H54 (cell line): ENCODE measurements at places on chromosomes 1 and 21.
A peak's percentile ranks its signal among the peaks of the same experiment; 100 is the strongest.

GRCh38 chr1:162215902-162216301 lies 146.4 kb downstream of the NOS1AP start:
- no peak for DNase-seq

GRCh38 chr1:200520735-200521134 lies 99.8 kb downstream of the KIF14 start:
- no peak for DNase-seq

GRCh38 chr1:44608141-44608540 lies 66.1 kb downstream of the TMEM53 start:
- no peak for DNase-seq

DNA sequence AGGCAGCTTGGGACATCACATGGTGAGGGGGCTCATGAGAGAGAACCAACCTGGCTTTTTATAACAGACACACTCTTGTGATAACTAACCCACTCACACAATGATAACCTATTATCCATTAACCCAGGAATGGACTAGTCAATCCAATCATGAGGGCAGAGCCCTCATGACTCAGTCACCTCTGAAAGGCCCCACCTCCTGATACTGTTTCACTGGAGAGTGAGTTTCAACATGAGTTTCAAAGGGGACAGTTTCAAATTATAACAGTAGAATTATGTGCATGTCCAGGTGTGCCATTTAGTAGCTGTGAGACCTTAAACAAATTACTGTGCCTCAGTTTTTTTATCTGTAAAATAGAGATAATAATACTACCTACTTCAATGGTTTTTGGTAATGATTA lies 47.6 kb upstream of the PPP2R5A start:
- no peak for DNase-seq

DNA sequence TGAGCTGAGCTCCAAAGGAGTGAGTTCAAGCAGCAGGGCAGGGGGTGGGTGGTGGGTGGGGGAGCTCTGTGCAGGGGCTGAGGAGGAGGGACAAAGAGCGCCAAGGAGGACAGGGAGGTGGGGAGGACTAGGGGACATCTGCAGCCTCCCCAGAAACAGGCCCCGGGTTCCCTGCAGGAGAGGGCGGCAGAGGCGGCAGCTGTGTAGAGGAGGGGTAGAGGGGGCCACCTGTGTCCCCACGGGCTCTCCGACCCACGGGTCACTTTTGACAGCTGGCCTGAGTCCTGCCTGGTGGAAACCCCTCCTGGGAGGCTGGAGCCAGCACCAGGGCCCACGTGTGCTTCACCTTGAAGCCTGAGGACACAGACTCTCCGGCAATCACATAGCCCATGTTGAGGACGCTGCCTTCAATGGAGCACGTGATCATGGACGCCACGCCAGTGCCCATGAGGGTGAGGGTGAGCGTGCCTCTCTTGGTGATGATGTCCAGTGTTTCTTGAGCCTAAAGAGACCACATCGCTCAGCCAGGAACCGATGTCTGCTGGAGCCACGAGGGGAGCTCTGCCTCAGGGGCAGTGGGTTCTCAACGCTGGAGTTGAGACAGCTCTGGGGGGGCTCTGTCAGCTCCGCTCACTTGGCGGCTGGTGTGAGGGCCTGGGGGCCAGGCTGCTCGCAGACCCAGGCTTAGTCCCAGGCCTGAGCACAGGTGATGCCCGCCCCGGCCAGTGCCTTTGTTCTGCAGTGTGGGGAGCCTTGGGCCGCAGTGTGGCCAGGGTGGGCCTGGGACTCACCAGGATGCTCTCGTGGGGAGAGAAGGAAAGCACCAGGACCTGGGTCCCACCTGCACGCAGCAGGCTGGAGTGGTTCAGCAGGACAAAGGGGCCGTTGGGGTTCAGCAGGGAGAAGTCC lies 6.6 kb upstream of the TMEM52 start:
- no peak for DNase-seq

DNA sequence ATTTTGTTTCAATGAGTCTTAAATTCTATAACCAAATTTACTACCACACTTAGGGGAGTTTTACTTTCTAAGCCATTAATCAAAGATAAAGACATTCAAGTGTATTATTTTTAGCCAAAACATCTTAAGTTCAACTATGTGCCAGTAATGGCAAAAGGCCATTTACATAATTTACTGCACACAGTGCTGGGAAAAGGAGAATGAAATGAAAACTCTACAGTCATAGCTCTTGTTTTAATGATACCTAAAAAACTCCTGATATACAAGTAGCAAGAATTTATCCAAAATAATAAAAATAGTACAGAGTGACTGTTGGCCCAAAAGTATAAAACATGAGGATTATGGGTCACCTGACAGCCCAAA lies 42.4 kb upstream of the C1orf198 start:
- no peak for DNase-seq

- DNase-seq = no peak
Measured at GRCh38 chr21:27293239-27293638, 326.4 kb upstream of the ADAMTS5 start.

GRCh38 chr1:91885213-91885715 lies 687 bp downstream of the TGFBR3 start:
- DNase-seq = peak; percentile 26

DNA sequence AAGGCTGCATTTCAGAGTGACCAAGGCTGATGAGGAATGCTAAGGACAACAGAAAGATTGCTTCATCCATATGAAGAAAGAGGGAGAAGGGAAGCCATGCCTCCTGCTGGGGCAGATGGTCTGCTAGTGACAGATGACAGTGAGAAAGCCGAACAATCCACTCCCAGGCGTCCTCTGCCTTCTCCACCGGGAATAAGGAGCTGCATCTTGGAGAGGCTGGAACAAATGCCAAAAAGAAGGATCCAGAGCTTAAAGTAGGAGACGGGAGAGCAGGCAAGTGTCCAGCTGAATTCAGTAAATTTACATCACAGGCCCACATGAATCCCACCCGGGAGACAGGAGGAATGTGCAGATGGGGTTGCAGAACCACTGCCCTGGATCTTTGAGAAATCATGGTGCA lies 33.4 kb downstream of the DDX20 start:
- no peak for DNase-seq
